ENCODE measurements at places on chromosomes 7 and 10.

DNA sequence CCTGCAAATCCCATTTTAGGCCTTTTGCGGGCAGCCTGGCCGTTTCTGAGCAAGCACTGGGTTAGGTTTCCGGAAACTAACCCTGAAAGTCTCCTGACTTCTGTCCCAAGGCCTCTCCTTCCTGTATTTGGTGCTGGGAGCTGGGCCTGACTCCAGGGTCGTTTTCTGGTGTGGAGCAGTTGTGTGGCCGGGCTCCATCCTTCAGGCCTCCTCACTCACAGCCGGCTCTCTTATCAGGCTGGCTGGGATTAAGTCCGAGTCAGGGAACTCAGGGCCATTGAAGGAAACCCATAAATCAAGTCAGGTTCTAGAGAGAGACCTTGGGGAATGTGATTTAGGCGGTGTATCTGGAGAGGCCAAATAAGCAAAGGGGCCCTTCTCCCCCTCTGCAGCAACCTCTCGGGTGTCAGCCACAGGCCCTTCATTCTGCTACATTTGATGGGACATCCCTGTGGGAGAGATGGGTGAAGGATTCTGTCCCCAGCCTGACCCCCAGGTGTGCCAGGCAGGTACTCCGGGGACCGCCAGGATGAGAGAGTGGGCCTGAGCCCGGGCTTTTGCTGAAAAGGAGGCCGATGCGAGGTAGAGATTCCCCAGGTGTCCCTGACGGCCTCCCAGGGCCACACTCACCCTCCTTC is 3.3 kb downstream of the GATA3 start:
- no peak for DNase-seq

DNA sequence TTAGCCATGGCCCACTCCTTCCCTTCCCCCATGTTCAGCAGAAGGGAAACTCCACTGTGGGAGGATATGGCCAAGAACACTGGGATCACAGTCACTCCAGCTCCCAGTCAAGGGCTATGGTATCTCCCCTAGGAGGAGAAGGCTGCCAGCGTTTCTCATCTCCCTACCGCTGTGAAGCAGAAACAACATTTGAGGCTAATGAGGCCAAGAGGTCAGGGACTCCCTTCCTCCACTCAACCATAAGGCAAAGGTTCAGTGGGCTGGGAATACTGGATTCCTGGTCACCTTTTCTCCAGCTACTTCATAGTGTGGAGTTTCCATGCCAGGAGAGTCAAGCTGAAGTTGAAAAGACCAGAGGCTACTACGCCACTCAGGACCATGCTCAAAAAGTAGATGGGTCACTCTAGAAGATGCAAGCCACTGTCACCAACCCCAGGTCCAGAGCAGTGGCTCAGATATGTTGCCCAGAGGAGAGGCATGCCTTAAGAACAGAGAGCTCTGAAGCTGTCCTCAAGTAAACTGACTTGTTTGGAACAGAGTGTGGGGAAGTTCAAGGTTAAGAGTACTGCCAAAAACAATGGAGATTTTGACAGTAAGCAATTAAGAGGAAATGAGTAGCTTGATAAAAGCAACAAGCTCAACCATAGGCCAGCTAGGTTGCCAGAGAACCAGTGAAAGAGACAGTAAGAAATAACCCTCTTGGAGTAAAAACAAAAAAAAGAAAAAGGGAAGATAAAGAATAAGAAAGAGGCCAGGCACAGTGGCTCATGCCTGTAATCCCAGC is 3.8 kb upstream of the TMEM140 start:
- peak; percentile 80 for DNase-seq

DNA sequence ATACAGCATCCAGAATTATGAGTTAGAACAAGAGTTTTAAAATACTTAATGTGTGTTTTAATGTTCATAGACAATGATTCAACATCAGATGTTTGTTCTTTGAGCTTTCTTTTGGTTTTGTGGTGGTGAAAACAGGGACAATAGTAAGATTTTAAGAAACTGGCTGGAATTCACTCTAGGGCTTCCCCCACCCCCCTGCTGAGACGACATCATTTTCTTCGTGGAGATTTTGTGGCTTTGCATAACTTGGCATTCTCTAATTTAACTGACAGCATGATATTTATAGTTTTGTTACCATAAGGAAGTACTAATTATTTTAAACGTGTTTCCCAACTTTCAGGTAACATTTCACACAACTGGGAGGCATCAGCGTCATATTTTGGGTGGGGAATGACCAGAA is 184.1 kb downstream of the BICC1 start:
- no peak for DNase-seq

- no peak for DNase-seq
Observed at GRCh38 chr10:61283066-61283465, 170.1 kb downstream of the TMEM26 start.

DNA sequence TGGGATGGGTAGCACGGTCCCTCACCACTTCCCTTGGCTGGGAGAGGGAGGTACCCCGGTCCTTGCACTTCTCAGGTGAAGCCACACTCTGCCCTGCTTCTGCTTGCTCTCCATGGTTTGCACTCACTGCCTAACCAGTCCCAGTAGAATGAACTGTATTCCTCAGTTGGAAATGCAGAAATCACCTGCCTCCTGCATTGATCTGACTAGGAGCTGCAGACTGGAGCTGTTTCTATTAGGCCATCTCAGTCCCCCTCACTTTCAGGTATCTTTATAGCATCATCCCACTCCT is 264.9 kb downstream of the ZWINT start:
- no peak for DNase-seq

- DNase-seq: no peak
Observed at GRCh38 chr7:136359333-136359903, 382.3 kb upstream of the MTPN start.

DNA sequence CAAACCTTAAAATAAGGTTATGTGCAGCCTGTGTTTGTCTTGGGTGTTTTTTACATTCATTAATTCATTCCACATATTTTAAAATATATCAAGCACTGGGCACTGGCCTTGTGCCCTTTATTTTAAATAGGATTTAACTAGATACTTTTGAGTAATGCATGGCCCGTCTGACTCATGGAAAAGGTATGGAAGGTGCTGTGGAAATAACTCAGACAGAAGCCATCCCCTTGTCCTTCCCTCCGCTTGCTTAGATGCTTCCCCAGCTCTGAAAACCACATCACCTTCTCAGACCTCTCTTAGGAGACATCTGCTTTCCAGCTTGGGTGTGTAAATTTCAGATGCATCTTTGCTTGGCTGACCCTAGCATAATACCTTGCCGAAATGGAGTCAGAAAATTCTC is 30.5 kb downstream of the SLC18A2 start:
- no peak for DNase-seq

- no peak for DNase-seq
Observed at GRCh38 chr10:68924593-68924992, 23.5 kb downstream of the DDX50 start.

- peak; percentile 84 for DNase-seq
Observed at GRCh38 chr10:73837072-73837471, 25.7 kb upstream of the NDST2 start.

- DNase-seq: no peak
Observed at GRCh38 chr7:65892161-65892560, 19.3 kb downstream of the VKORC1L1 start.

GRCh38 chr7:146117576-146117975 is 975 bp downstream of the CNTNAP2 start:
- DNase-seq: no peak

DNA sequence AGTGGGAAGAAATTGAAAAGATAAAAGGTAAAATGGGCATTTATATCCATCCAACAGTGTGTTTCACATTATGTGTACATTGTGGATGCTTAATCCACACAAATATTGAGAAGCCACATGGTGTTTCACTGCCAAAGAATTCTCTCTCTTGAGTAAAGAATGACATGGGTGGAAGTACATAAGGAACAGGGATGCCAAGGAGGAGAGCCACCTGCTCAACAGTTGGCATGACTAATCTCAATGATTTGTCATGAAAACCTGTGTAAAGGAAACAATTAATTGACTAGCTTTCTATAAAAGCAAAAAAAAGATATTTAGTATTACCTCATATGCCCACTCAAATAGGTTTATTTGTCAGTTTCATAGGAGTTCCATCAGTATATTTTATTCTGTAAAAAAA is 43.1 kb downstream of the MAGI2 start:
- DNase-seq: no peak

DNA sequence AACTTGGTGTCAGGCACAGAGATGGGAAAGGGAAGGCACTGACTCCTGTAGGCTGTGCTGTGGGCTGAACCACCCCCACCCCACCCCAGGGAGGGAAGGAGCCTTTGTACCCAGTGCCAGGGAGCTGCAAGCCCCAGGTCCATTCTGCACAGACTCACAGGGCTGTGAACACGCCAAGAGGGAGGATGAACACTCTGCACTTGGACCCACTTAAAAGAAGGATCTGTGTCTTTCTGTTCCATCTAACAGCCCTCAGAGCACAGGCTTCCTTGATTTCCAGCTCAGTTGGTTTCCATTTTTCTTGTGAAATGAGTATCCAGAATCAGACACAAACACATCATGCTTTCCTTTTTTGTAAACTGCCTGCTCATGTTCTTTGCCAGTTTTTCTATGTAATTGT is 84.9 kb downstream of the GRB10 start:
- DNase-seq: no peak

GRCh38 chr7:29432721-29433120 is 130.9 kb upstream of the PRR15 start:
- no peak for DNase-seq

DNA sequence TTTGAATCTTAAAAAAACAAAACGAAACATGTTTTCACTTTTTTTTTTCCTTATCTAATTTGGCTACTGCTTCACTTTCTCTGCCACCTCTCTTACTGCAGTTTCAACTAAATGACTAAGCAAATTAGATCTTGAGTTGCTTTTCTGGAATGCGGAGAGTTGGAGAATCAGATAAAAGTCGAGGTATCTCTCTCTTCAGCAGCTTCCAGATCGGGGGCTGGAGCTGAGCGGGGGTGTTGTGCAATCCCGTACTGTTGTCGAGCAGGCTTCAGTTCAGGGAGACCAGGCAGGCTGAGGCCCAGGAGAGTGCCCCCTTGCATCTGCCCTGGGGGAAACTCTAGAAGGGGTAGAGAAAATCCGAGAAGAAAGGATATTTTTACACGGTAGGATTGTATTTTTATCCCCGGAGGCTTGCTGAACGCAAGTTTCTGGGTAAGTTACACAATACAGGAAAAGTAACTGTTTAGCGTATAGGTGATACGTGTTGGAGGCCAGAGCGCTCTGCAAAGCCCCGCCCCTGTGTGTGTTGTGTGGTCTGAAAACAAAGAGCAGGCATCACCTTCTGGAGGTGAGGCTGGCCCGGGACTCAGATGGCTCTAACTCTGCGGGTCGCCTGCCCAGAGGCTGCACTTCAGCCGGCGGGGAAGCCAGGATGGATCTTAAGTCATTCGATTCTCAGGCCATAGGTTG is 116.6 kb downstream of the KLF6 start:
- no peak for DNase-seq

DNA sequence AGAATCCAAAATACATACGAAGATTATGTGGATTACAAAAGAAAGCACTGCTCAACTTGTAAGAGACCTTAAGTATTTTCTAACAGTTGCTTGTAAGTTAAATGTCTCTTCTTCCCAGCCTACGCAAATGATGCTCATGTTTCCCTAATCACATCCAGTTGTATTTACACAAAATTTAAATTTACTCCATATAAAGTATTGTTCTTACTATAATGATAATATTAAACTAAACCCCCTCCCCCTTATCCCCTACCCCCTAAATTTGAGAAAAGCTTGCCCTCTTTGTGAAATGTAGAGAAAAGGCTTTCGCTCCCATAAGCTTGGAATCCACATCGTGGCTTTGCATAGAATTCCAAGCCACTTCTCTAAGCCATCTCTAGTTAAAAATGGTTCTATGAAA is 29.4 kb downstream of the ANKMY2 start:
- no peak for DNase-seq

Measured in dermis blood vessel endothelial cell (primary cell).